ENCODE measurements at places on chromosomes 2 and 18.

GRCh38 chr2:44087714-44088092, 81.0 kb upstream of the PPM1B start:
- no peak for DNase-seq

DNA sequence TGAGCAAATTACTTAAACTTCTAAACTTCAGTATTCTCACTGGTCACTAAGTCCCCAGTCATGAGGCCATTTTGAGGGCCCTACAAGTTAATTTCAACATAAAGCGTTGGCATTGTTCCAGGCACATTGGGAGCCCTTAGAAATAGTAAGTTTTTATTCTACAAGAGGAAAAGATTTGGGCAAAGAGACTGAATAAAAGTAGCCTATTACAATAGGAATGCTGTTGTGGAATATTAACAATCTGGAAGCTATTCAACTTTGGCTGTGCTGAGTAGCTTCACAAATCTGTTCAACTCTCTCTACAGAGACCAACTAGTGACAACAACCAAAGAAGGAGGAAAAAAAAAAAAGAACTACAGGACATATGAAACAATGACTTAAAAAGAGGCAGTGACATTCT, 1287.5 kb upstream of the NXPH2 start:
- no peak for DNase-seq

GRCh38 chr2:164600763-164601162, 20.5 kb downstream of the GRB14 start:
- no peak for DNase-seq

DNA sequence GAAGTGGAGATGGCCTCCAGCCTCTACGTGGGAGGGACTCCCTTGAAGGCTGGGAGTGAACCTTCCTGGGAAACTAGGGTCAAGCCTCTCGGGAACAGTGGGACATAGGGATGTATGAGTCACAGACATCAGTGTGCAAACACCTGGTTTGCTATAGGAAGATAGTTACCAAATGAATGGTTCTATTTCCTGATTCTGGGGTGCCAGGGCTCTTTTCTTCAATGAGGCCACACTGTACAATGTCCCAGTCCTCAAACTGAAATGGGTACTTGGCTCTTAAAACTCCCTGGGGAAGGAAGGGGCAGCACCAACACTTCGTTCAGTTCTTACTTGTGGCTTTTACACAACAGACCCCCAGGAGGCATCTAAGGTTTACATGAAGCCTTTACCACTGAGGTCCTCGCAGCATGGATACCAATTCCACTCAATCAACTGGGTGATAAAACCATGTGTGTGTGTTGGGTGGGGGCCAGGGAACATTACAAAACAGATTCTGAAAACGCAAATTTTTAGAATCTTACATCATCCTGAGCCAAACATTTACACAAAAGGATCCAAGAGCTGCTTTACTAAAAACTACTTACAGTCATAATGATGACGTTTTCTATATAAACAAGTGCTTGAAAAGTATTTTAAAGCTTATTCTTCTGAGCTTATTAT, 10.4 kb downstream of the ERFE start:
- DNase-seq = no peak

DNA sequence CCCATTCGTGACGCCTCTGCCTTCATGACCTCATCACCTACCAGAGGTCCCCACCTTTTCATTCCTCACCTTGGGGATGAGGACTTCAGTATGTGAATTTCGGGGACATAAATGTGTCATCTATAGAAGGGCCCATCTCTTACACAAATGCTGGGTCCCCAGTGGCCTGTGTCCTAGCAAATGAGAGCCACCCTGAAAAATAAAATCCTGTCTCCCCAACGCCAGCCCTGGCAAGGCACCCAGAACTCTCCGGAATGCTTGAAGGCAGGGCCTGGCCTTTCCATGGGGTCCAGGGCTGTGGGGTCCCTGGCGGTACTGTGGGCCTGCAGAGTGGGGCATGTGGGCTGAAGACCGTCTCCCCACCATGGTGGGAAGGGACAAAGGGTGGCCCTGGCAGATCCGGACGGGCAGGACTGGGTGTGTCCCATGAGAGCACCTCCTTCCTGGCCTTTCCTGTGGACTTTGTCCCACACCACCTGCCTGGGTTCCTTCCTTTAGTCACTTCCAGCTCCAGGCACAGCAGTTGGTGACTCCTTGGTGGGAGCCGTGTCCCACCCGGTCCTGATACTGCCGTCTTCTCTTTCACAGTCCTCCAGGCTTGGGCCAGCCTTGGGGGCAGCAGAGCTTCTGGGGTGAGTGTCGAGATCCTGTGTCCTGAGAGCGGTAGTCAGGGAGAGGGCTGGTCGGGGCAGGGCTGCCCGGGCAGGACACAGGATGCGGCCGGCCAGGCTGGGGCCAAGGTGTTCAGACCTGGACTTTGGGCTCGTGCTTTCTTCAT, 18.6 kb downstream of the CAPN10 start:
- no peak for DNase-seq

All from stimulated activated CD8-positive, alpha-beta memory T cell treated with anti-CD3 and anti-CD28 coated beads, Interleukin-15, amount 100 ng/mL, for 24 hours (primary cell).